SK-N-DZ (cell line): ENCODE measurements at places on chromosomes 11 and 22.

GRCh38 chr11:69290806-69291205, 3.1 kb upstream of the MYEOV start:
- no peak for DNase-seq

DNA sequence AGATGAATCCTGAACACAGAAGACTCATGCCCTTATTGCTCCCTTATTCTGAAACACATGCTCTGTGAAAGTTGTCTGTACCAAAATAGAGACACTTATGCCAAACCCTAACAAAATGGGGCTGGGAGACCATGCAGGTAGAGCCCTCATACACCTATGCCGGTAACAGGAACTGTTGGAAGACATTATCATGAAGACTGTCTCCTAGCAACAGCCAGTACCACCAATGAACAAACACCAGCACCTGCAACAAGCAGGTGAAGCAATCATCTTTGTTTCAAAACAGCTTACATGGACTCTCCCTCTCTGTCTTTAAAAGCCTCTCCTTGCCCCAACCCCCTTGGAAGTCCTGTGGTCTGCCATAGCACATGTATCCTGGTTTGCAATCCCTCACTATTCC, 17.2 kb downstream of the SLC5A4 start:
- DNase-seq: no peak

- DNase-seq: no peak
Observed at GRCh38 chr11:118341815-118342489, 553 bp downstream of the CD3D start.

- DNase-seq: no peak
Observed at GRCh38 chr11:125514336-125515101, 18.5 kb upstream of the FEZ1 start.
